Activated CD4-positive, alpha-beta T cell treated with anti-CD3 and anti-CD28 coated beads for 1 hour (primary cell): ENCODE measurements at places on chromosomes 16 and 17.

GRCh38 chr16:8867216-8867931 lies 1.4 kb downstream of the CARHSP1 start:
- no peak for DNase-seq

DNA sequence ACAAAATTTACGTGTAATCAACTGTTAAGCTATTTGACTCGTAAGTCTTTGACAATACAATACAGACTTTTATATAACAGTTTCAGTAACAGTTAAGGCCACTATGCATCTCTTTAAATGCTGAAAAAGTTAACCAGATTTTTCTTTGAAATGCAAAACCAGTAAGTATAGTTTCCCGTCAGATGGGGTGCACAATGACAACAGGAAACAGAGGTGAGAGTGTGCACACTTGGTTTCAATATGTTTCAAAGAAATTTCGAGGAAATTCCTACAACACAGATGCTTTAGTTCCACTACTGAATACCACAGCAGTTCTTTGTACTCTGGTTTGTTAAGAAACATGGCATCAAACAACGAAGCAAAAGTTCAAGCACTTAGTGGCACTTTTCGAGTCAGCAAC lies 48.4 kb downstream of the RNF157 start:
- no peak for DNase-seq

DNA sequence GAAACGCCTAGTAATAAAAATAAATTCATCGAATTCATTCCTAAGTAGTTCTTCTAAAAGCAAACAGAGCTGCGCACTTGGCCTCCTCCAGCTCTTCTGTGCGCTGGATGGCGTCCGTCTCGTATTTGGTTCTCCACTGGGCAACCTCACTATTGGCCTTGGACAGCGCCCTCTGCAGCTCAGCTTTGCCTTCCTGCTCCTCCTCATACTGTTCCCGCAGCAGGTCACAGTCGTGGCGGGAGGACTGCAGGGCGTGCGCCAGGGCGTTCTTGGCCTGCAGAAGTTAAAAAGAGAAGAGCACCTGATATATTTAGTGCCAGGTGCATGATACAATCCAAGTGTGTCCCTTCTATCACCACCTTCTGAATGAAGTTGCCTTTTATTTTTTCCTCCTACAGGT lies 21.8 kb downstream of the MYH3 start:
- no peak for DNase-seq

- no peak for DNase-seq
Observed at GRCh38 chr16:87582966-87583325, 19.4 kb upstream of the JPH3 start.

- DNase-seq, result no peak
Observed at GRCh38 chr17:61382796-61383688, 16.6 kb upstream of the TBX2 start.

- DNase-seq, result no peak
Observed at GRCh38 chr17:8051831-8052230, 13.0 kb downstream of the ALOX15B start.

DNA sequence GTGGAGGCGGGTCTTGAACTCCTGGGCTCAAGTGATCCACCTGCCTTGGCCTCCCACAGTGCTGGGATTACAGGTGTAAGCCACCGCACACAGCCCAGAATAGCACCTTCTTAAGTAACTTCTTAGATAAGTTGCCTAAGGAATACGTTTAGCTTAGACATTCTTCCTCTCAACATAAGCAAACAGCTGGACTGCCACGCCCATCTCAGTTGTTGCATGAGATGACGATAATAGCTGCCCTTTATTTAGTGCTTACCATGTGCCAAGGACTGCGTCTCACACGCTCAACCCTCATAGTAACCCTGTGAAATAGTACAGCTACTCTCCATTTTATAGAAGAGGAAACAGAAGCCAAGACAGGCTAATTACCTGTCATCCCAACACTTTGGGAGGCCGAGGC lies 11.8 kb downstream of the HASPIN start:
- no peak for DNase-seq

- no peak for DNase-seq
Observed at GRCh38 chr16:78483124-78483992, 383.9 kb downstream of the WWOX start.

DNA sequence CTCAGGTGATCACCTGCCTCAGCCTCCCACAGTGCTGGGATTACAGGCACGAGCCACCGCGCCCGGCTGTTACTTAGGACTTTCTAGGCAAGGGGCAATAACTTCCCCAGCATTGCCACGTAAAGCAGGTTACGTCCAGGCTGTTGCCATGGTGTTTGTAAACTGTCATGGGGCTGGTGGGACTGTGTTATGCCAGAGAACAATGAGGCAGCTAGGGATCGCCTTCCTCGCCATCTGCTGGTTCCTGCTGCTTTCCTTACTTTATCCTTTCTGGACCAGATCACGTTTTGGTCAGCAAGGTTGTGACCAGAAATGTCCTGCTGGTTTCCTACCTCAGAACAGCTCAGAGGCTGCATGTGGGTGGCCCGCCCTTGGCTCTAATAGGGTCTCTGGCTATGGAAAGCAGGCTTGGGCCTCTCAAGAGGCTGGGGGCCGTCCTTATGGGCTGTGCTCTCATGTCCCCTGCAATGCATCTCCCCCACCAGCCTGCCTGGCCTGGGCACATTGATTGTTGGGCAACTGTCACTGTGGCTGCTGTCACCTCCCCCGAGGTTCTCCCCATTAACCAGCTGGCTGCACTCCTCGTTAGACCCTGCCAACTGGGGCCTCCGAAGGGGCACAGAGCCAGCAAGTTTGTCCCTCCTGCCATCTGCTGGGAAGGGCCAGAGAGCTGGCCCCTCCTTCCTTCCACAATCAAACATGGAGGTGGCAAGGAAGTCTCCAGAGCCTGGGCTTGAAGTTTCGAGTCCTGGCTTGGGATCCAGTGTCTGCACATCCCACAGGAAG lies 28.2 kb upstream of the ZC3H18 start:
- DNase-seq, result no peak

- no peak for DNase-seq
Observed at GRCh38 chr17:48751172-48751571, 22.6 kb upstream of the HOXB13 start.

GRCh38 chr16:11350921-11351335 lies 5.7 kb downstream of the RMI2 start:
- no peak for DNase-seq

DNA sequence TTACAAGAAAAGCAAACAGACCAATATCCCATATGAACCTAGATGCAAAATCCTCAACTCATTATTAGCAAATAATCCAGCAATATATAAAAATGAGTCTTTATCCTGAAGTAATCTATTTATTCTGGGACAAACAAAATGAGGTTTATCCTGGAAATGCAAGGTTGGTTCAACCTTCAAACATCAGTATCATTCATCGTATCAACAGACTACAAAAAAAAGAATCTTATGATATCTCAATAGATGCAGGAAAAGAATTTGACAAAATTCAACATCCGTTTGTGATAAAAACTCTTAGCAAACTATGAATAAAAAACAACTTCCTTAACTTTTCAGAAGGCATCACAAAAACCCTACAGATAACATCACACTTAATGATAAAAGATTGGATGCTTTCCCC lies 18.4 kb upstream of the BAIAP2 start:
- no peak for DNase-seq

DNA sequence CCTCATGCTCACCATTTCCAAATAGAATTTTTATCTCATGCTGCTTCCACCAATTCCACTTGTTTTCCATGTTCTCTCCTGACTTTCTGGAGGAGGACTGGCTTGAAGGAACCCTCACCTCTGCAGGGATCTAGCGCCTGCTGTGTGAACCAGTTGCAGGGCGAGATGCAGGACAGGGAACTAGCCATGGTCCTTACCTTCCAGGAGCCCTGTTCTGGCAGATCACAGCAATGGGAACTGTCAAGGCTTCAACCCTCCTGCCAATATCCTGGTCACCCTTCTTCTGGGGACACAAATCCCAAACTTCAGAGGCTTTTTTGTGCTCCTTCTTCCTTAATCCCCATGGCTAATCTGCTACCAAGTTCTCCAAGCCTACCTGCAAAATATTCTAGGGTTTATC lies 60.4 kb upstream of the MMP2 start:
- DNase-seq, result no peak

GRCh38 chr17:51706093-51706492 lies 445.7 kb downstream of the UTP18 start:
- DNase-seq, result no peak

GRCh38 chr16:25707982-25708583 lies 16.3 kb downstream of the HS3ST4 start:
- DNase-seq, result no peak

GRCh38 chr16:79480056-79480455 lies 120.5 kb downstream of the MAF start:
- no peak for DNase-seq

DNA sequence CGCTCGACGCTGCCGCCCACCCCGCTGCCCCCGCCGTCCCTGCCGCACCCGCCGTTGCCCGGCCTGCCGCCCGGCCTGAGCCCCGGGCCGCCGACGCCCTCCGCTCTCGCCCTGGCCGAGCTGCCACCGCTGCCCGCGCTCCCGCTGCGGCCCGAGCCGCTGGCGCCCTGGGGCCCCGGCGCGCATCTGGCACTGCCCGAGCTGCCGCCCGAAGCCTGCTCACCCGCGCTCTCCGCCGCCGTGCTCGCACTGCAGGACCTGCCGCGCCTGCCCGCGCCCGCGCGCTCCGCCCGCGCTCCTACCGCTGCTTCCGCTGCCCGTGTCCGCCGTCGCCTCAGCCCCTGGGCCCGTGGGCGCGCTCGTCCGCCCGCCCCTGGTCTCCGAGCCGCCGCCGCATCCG lies 8.4 kb upstream of the CLDN9 start:
- no peak for DNase-seq

- no peak for DNase-seq
Observed at GRCh38 chr17:63659850-63660249, 37.6 kb downstream of the MAP3K3 start.

GRCh38 chr17:8447799-8448198 lies 12.1 kb downstream of the NDEL1 start:
- DNase-seq, result no peak

GRCh38 chr17:13597723-13598347 lies 3.9 kb downstream of the HS3ST3A1 start:
- DNase-seq, result no peak

GRCh38 chr17:70332356-70333210 lies 163.3 kb downstream of the KCNJ2 start:
- no peak for DNase-seq

DNA sequence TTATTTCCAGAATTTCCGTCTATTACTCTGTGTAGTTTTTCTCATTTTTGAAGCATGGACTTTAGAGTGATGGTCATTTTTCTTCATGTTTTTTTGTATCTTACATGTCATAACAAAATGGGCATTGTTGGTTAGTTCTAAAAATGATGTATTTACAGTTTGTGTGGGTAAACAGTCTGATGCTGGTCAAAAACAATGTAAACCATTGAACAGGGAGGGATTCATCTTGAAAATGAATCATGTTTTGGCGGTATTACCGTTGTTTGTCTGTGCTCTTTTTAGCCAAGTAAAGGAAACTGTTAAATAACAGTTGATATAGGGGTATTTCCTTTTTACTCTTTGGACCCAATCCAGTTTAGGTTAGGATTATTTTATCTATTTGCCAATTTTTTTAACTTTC lies 315.8 kb downstream of the BCAS3 start:
- DNase-seq, result no peak

DNA sequence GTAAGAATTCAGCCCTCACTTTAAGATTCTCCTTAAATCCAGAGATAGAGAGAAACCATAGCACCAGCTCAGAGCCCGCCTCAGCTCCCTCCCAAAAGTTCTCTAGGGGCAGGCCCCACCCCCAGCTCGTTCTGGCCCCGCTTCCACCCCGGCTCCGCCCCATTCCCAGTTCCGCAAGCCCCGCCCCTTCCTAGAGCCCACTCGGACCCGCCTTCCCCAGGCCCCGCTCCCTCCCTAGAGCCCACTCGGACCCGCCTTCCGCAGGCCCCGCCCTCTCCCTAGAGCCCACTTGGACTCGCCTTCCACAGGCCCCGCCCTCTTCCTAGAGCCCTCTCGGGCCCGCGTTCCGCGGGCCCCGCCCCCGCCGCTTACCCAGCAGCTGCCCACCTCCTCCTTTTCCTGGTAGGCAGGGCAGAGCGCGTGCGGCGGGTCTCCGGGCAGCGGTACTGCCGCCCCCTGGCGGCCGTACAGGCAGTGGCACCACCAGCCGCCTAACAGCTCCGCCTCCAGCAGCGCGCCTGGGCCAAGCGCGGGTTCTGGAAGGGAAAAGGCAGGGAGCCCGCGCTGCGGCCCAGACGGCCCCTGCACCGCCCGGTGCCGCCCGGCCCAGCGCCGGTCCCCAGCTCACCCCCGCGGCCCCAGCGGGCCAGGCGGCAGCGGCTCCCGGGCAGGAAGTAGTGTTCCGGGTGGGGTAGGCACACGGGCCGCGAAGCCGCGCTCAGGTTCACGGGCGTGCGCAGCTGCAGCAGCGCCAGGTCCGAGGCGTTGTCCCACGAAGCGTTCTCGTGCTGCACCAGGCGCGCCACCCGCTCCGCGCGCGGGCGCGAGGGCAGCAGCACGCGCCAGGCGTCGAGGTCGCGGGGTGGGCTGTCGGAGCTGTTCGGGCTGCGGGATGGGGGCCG lies 6.8 kb upstream of the PRSS8 start:
- peak; percentile 94 for DNase-seq

- DNase-seq, result no peak
Observed at GRCh38 chr17:19260958-19261357, 23.8 kb downstream of the EPN2 start.

GRCh38 chr17:77510133-77510796 lies 369.5 kb downstream of the SEC14L1 start:
- no peak for DNase-seq

DNA sequence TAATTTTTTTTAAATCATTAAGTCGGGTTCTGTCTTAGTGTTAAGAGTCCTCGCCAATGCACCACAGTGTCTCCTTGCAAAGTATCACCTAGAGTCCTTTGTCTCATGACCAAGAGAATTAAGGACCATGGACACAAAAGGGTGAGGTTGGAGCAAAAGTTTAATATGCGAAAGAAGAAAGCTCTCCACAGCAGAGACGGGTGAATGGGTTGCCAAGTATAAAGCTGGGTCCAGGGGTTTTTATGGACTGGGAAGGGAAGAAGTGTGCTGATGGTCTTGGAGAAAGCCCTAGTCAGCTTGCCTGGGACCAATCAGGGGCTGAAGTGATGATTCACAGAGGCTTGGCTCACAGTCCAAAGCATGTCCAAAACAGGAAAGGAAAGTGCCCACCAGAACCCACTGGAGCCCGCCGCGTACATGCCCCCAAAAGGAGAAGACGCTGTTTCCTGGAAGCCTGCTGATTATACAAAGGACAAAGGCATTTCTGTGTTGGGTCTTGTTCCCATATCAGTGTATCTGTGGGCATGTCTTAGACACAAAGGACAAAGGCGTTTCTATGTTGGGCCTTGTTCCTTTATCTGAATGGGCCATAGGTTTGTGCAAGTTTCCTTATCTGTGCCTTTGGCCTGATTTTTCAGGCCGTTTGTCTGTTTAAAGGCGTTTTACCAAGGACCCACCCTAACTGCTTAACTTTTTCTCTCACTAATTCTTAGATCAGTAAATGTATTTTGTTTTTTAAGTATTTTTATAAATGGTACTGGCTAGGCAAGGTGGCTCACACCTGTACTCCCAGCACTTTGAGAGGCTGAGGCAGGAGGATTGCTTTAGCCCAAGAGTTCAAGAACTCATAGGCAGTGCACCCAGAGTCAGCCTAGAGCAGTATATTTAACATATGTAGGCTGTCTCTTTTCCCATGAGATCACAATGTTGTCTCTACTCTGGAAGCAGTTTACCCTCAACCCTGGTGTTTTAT lies 28.7 kb upstream of the ATF7IP2 start:
- DNase-seq, result no peak

GRCh38 chr17:76696763-76697701 lies 13.7 kb downstream of the MXRA7 start:
- no peak for DNase-seq
